ENCODE measurements at places on chromosomes 7 and 10.
A peak's percentile ranks its signal among the peaks of the same experiment; 100 is the strongest.

- no peak for DNase-seq
Measured at GRCh38 chr7:109246330-109247077, 676.8 kb downstream of the DNAJB9 start.

DNA sequence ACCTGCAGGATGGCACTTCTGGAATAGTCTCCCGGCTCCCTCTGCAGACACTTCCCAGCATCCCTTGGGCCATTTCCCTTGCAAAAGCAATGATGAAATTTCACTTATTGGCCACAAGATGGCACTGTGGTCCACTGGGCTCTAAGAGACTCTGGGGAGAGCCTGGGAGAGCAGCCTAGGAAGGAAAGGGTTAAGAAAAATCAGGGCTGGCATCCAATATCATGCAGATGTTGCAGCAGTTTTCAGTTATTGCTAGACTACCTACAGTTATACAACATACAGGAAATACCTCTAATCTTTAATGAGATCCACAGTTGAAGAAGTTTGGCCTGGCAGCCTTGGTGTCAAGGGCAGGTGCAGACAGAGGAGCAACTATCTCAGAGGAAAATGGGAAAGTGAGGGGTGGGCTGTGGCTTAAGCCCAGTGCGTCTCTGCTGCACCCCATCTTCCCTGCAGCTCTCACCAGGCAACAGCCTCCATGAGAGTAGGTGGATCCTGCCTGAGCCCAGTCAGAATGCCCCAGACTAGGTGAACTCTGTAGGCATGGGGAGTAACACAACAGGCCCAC, 100.2 kb upstream of the PRSS58 start:
- peak; percentile 76 for DNase-seq

GRCh38 chr7:153838591-153838990, 213.6 kb upstream of the DPP6 start:
- no peak for DNase-seq

DNA sequence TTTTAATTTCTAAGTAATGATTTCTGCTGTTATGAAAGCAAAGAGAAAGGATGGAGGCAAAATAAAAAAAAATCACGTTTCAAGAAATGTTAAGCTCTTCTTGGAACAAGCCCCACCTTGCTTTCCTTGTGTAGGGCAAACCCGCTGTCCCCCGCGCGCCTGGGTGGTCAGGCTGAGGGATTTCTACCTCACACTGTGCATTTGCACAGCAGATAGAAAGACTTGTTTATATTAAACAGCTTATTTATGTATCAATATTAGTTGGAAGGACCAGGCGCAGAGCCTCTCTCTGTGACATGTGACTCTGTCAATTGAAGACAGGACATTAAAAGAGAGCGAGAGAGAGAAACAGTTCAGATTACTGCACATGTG, 2.4 kb downstream of the ADRB1 start:
- no peak for DNase-seq

DNA sequence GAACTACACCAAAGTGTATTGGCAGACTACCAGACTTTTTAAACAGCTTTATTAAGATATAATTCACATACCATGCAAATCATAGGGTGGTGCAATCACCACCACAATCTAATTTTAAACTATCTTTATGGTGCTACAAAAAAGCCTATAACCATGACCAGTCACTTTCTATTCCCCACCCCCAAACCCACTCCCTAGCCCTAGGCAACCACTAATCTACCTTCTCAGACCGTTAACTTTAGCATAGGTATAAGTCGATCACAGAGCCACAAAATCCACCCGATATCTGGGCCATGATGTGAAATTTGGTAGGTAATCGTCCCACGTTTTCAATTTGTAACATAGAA, 536 bp upstream of the POM121 start:
- no peak for DNase-seq

DNA sequence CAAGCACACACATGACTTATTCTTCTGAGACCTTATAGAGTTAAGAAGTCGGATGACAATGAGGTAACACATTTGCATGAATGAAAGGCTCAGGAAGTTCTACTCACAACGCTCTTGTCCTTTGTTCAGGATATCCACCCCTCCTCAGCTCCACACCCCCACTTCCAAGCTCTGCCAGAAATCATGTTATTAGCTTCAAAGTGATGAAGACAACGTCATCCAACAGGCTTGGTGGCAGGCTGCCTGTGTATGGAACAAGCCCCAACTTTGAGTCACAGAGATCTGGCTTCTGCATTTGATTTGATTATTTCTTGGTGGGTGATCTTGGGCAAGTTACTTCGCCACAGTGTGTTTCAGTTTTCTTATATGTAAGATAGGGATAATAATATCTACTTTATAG, 12.4 kb upstream of the BMPER start:
- DNase-seq: no peak

- no peak for DNase-seq
Measured at GRCh38 chr10:84543948-84544347, 215.6 kb downstream of the CCSER2 start.

DNA sequence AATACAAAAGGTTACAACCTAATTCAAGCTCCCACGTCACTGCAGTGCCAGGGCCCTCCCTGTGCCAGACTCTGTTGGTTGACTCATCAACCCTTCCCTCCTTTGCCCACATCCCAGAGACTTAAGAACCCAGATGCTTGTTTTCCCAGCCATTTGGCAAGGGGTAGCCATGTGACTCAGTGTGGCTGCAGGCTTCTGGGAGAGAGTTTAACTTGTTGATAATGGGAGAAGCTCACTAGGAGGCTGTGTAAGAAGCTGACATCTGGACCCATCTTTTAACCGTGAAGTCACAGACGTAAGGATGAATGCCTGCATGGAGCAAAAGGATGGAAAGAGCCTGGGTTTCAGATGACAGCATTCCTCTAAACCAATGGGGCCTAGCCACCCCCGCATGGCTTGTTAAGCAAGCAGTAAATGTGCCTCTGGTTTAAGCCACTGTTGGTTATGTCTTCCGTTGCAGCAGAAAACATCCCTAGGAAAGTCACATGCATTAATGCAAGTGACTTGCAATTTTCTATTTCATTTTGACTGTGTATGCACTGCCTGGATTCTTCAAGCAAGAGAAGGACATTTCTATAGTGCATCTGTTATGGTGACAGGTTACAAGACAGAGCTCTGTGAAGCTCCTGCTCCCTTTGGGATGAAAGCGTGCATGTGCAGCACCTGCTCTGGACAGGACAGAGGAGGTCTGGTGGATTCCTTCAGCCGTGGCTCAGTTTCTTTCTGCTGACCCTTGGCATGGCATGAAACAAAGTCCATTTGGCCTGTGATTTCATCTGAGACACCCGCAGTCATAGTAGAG, 57.5 kb upstream of the CREB5 start:
- DNase-seq: no peak

DNA sequence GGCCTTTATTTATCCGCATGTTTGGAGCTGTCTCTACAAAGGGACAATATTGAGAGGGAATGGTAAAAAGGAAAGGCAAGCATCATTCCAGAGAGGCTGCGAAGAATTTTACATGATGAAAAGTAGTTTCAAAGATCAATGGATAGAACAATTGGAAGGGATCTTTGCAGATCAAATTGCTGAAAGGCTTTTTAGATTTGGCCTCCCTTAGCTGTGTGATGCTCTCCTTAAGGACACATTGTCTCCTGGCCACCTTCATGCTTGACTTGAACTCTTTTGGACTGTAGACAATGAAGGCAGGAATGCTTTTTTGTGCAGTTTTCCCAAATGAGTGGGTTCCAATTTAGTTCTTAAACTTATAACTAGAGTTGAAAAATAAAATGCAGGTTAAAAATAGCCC, 344.7 kb downstream of the ARL4A start:
- no peak for DNase-seq

GRCh38 chr7:131508754-131509486, 47.5 kb downstream of the PODXL start:
- DNase-seq: no peak

DNA sequence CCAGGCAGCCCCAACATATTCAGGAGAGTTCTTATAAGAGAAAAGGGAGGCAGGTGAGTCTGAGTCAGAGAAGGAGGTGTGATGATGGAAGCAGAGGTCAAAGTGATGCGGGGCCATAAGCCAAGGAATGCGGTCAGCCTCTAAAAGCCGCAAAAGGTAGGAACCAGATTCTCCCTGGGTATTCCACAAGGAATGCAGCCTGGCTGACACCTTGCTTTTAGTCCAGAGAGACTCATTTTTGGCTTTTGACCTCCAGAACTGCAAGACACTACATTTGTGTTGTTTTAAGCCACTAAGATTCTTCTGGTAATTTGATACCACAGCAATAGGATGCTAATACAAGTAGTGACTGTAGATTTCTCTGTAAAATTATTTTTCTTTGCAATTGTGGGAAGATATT, 151.5 kb upstream of the EEPD1 start:
- no peak for DNase-seq

- no peak for DNase-seq
Measured at GRCh38 chr10:65325913-65326312, 1599.9 kb upstream of the LRRTM3 start.

DNA sequence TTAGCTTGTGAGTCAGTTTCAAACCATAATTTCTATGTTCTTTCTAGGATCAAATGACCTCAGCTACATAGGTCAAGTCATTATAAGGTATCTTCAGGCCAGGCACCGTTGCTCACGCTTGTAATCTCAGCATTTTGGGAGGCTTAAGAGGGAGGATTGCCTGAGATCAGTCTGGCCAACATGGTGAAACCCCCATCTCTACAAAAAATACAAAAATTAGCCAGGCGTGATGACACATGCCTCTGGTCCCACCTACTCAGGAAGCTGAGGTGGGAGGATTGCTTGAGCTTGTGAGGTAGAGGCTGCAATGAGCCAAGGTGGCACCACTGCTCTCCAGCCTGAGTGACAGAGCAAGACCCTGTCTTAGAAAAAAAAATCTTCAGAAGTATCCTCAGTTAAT, 362.3 kb downstream of the GATA3 start:
- DNase-seq: no peak

- DNase-seq: no peak
Measured at GRCh38 chr10:52541006-52541473, 227.0 kb downstream of the DKK1 start.

- DNase-seq: no peak
Measured at GRCh38 chr7:17620566-17620965, 319.7 kb downstream of the SNX13 start.

GRCh38 chr10:1247598-1248261, 191.5 kb downstream of the WDR37 start:
- DNase-seq: no peak

All from SW 1271 (cell line).